AG04449 (cell line): ENCODE measurements at places on chromosomes 13 and 19.
A peak's percentile ranks its signal among the peaks of the same experiment; 100 is the strongest.

- no peak for DNase-seq
Observed at GRCh38 chr13:21738630-21739029, 67.8 kb downstream of the FGF9 start.

DNA sequence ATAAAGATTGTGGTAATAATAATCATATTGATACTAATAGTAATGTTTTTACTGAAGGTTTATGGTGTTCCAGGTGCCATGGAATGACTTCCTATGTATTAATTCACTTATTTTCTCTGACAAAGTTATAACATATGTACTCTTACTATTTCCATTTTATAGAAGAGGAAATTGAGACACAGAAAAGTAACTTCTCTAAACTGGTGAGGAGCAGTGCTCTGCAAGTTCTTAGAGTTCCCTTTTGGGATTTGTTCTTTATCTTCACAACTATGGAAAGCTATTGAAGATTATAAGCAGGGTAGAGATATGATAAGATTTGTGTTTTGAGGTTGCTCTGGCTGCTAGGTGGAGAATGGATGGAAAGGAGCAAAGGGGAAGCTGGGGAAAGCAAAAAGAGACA lies 83.9 kb upstream of the OLFM4 start:
- no peak for DNase-seq

GRCh38 chr19:35859414-35859813 lies 2.7 kb downstream of the KIRREL2 start:
- DNase-seq = no peak

DNA sequence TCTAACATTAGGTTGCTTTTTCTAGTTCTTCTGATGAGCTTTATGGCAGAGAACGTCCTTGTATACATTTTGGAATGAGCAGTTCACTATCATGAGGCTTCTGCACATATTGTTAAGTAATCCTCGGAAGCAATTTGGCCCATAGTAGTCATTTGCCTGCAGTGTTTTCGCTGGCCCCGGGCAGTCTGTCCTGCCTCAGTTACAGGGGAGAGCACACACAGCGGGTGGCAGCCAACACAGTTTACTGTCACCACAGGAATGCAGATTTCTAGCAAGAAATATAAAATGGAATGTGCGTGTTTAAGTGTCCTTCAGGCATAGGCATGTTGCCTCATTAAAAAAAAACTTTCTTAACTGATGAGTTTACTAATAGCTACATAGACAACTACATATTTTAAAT lies 71.5 kb upstream of the GJB6 start:
- DNase-seq = peak; percentile 2

- no peak for DNase-seq
Observed at GRCh38 chr13:76350399-76350798, 535.8 kb downstream of the KCTD12 start.

GRCh38 chr13:44930963-44931623 lies 58.2 kb downstream of the NUFIP1 start:
- DNase-seq = no peak

DNA sequence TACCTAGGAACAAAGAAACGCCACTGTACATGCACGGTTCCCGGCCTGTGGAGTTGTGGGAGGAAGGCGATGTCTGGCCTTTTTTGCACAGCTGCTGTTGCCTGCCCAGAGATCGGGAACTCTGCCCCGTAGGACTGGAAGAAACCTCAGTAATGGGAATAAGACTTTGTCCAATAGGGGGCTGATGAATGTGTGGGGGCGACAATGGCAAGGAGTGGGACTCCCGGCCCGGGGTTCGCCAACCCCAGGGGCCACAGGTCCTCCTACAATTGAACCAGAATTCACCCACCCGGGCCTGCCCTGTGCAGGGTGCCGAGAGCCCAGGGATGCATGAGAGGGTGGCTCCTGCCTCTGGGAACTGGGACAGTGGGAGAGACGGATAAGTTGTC lies 2.0 kb upstream of the CEBPA start:
- DNase-seq = no peak

GRCh38 chr19:35755550-35756376 lies 1.1 kb downstream of the HSPB6 start:
- DNase-seq = no peak
